ENCODE measurements at places on chromosomes 3 and 15.

DNA sequence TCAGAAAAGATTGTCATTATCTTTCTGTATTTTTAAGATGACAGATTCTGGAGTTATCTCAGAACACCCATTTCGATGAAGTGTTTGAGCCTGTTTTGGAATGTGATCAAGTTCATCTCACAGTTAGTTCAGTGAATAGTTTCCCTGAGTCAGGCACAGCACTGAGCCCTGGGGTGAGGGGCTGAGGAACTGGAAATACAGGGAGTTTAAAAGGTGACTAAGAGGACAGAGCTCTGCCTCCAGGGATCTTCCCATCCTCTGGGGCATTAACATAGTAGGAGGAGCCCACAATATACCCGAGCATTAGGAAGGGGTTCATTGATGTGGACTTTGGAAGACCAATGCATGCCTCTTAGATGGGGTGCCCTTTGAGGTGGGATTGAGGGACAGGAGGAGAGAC is 355.1 kb downstream of the CLSTN2 start:
- DNase-seq, result no peak

DNA sequence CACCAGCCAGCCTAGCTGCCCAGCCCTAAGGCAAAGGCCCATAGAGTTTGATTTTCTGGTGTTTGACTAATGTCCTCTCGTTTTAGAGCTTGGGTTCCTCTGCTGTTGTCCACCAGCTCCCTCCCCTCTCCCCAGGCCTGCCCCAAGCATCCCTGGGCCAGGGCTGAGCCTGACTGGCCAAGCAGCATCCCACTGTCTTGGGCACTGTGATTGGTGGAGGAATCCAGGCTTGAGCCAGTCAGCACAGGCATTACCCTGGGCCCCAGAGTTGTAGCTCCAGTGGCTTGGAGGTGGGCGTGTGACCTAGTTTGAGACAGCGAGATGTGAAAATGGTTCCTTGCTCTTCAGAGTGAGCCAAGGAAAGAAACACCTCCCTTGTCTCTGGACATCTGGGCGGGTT is 155.3 kb upstream of the MEF2A start:
- DNase-seq, result no peak

GRCh38 chr15:48865370-48866079 is 12.4 kb upstream of the EID1 start:
- no peak for DNase-seq

- DNase-seq, result no peak
These were observed 37.0 kb upstream of the GCSAM start for GRCh38 chr3:112170046-112170445.

GRCh38 chr15:47733085-47733484 is 15.8 kb downstream of the SEMA6D start:
- DNase-seq, result no peak

- no peak for DNase-seq
These were observed 13.2 kb downstream of the AAGAB start for GRCh38 chr15:67241132-67241855.

GRCh38 chr3:115588201-115589115 is 34.9 kb upstream of the GAP43 start:
- DNase-seq, result no peak

GRCh38 chr3:13141991-13142412 is 68.8 kb upstream of the IQSEC1 start:
- DNase-seq, result no peak

DNA sequence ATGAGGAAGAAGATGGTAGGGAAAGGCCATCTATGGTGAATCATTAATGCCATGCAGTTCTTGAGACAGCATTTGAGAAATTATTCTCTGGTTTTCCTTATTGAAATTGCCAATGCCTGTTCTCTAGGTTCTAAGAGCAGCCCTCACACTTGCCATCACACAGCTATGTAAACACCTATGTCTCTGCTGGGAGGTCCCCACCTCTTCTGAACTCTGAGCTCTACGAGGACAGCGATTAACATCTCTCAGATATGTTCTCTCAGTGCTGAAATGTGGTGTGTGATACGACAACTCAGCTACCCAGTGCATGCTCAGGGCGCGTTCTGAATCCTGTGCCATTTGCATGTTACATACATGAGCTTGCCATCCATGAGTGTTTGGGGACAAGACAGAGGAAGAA is 131.3 kb upstream of the CTDSPL start:
- DNase-seq, result no peak

DNA sequence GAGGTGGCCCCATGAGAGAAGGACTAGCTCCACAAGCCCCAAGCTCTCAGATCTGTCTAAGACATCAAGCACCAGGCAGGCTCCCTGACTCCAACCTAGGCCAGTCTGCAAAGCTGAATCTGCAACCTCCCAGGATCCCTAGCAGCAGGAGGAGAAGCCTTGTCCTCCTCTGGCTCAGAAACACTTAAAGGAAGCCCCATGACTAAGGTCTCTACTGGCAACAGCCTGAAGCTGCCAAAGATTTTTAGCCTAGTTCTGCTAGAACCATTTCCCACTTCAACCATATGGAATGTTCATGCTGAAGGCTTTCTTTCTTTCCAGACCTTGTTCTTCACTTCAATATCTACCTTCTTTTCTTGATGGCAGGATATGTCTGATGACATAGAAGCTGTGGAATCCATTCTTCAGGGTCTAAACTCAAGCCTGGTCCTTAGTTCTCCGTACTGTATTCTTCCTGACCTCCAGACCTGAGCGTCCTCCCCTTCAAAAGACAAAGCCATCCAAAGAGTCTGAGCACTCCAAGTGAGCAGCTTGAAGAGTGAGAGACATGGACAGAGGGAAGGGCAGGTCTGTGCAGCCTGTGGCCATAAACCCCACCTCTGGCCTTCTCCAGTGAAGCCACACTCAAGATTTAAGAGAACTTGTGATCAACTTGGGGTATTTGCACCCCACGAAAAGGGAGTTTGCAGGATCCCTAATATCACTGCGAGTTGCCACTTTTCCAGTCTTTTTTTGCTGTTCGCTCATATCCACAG is 23.1 kb downstream of the SST start:
- DNase-seq, result no peak

GRCh38 chr15:66617137-66618090 is 51.6 kb upstream of the LCTL start:
- DNase-seq, result no peak

DNA sequence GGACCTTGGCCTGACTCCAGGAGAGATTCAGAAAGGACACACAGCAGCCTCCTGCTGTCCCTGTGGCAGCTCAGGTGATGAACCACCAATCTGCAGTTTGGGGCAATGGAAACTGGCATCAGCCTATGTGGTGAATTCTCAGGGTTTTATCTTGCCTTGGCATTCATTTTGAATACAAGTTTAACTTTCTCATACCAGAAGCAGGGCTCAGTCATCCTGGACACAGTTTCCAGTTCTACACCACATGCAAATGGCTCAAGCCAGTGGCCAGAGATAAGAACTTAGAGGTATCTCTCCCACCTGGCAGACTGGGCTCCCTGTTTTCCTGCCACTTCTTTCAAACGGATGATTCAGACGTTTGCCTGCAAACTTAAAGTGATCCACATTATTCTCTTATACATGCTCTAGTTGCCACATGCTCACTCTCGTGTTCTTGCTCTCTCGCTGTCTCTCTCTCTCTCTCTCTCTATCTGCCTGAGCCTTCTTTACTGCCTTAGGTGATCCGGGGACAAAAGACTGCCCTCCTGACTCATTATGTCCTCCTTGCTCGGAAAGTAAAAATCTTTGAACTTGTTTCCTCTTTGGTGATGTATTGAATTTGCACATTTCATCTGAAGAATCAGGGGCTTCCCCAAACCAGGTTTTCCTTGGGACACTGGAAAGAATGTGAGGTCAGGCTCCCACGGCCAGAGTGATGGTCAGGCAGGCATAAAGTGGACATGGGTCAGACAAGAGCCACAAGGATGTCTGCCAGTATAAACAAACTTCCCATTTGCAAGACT is 99.6 kb upstream of the STT3B start:
- no peak for DNase-seq

DNA sequence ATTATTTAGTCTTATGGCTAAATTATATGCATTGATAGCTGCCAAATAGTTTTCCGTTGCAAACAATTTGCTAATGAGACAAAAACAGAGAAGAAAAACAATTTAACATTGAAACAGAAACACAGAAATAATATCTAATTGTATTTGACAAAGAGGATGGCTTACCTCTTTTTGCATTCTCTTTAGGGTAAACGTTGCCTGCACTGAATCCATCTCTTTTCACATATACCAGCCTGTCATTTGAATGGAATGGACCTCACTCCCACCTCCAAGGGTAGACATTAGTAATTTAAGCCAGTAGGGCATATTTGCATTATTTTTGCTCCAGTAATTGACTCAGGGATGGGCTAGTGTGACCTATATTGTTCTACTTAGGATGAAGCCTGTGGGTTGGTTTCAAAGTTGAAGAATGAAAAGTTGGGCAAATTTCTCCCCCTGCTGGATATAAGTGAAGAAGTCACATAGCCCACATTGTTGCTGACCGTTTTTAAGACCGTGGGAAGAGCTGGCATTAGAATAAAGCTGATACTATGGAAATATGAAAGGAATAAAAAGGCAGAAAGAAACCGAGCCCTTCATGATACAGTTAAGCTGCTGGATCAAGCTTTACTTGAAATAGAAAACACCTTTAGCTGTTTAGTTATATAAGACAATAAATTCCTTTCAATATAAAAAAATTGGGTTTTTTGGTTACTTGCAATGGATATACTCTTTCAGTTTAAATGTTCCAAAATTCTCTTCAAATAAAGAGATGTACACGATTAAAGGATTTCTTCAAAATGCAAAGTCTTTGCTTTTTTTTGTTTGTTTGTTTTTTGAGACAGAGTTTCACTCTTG is 26.9 kb downstream of the PIERCE2 start:
- peak; percentile 21 for DNase-seq

DNA sequence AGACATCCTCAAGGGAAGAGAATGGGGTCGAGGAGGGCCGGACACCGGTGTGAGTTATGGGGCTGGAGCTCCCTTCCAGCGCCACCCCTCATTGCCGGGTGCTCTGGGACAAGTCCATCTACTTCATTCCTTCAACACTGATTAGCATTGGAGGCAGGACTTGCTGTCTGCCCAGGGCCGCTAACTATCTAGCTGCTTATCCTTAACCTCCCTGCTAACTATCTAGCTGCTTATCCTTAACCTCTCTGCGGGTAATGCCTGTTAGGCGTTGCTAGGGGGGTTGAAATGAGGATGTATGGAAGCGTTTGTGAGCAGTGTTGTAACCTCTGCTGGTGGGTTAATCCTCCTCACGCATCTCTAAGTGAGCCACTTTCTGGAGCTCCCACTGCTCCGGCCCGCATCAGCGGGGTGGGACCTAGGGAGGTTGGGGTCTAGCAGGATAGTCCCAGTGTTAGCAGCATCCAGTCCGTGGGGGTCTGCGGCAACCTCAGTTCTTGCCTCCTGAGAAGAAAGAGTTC is 10.9 kb upstream of the CHAC1 start:
- DNase-seq, result no peak

DNA sequence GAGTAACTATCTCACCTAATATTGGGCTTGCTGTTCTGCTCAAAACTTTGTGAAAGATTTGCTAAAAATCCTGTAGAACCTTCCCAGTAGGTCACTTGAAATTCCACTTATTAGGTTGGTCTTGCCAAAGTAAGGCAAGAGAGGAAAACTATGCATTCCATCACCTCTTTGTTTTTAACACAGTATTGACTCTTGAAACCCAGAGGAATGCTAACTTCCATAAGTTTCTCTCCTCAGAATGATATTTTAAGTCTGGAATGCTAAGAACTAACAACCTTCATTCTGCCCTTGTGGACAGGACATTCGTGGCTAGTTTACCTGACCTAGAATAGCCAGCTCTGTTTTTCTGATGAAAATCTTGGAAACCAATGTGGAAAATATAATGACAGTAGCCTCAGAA is 154.5 kb downstream of the TMCO5A start:
- DNase-seq, result no peak

- no peak for DNase-seq
These were observed 103.8 kb upstream of the PRICKLE2 start for GRCh38 chr3:64329037-64329436.

GRCh38 chr15:72534523-72534922 is 60.4 kb downstream of the ARIH1 start:
- DNase-seq, result no peak

DNA sequence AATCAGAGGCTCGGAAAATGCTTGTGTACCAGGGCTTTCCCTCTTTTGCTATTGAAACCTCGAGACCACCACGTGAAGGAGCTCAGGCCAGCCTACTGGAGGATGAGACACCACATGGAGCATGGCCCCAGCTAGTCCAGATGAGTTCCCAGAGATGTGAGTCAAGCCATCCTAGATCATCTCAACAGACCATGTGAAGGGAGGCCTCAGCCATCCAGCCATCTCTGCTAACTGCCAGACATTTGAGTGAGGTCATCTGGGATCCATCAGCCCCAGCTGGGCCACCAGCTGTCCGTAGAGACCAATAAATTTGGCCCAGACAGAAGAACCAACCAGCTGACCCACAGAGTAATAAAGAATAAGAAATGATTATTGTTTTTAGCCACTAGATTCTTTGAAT is 62.8 kb upstream of the PROK2 start:
- no peak for DNase-seq

DNA sequence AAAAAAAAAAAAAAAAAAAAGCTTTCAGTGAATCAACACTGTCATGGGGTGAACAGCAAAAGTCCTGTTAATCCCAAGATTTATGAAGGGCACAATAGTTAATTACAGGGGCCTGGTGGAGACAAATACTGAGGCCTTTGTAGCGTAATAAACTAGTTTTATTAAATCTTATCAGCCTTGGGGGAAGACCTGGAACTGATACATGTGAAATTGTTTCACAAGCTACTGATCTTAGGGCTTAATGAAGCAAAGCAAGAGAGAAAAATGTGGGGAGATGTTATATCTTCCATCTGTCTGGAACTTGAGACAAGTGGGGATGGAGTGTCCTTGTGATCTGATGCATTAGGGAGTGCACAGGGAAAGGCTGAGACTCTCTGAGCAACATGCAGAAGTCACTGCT is 47.9 kb upstream of the OSBPL11 start:
- DNase-seq, result no peak

GRCh38 chr3:45582430-45582829 is 12.1 kb upstream of the LIMD1 start:
- no peak for DNase-seq

GRCh38 chr15:28901987-28902745 is 16.4 kb downstream of the APBA2 start:
- no peak for DNase-seq

DNA sequence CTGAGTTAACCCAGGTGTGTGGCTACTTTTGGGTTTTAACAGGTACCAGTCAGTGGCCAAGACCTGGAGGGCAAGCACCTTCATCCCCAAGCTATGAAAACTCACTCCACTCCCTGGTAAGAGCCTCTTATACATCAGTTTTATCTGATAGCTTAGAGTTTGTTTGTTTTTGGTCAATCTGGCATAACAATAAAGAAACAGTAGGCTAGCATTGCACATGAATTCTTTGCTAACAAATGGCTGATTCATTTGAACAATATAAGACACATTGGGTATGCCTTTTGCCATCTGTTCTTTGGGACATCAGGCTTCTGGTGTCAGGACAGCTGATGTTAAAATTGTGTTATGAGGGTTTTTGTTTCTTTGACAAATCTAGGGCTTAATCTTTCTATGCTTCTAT is 125.0 kb upstream of the CGNL1 start:
- no peak for DNase-seq

GRCh38 chr3:38112378-38112761 is 24.6 kb downstream of the ACAA1 start:
- no peak for DNase-seq

- DNase-seq, result no peak
These were observed 2.8 kb upstream of the C15orf40 start for GRCh38 chr15:83014205-83014653.
